ENCODE measurements at places on chromosomes 5 and 9.

GRCh38 chr9:135526089-135526729, 5.0 kb downstream of the LCN1 start:
- no peaks in the 10 kb centered on the region for H3K4me1 ChIP-seq
- H3K36me3 ChIP-seq = no peaks in the 10 kb centered on the region
- DNase-seq = no peak

DNA sequence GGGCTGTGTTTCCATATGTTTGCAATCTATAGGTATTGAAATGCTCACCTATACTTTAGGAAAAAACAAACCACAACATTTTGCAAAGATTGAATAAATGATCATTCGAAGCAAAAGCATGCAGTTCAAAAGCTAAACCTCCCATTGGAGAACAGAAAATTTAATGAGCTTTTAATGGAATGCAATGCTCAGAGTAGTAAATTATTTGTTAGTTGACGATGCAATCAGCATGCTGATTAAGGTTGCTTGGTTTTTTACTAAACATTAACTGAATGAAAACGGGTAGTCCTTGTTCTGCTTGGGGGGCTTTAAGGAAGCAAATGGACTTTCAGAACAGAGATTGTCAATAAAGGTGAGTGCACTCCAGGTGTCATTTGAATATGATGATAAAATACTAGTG, 123.3 kb upstream of the TMEM161B start:
- DNase-seq = no peak
- no peaks in the 10 kb centered on the region for H3K4me1 ChIP-seq
- H3K4me3 ChIP-seq = no peak overlapping the region

DNA sequence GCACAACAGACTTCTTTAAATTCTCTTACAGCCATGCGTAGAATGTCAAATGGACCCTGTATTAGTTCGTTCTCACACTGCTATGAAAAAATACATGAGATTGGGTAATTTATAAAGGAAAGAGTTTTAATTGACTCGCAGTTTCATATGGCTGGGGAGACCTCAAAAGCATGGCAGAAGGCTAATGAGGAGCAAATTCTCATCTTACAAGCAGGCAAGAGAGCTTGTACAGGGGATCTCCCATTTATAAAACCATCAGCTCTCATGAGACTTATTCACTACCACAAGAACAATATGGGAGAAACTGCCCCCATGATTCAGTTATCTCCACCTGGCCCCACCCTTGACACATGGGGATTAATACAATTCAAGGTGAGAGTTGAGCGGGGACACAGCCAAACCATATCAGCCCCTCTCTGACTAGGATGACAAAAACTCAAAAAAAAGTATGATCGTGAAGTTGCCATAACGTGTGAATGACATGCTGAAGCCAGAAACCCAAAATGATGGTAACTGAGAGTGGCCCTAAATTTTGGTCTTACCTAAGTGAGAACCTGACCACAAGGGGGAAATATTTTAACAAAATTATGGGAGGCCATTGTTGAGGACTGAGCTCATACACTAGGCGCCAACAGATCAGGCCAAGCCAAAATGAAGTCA, 17.5 kb upstream of the TEX10 start:
- no peak for DNase-seq
- H3K4me3 ChIP-seq = no peak overlapping the region
- H3K4me1 ChIP-seq = no peaks in the 10 kb centered on the region
- no peaks in the 10 kb centered on the region for H3K27me3 ChIP-seq
- H3K36me3 ChIP-seq = no peaks in the 10 kb centered on the region

- H3K4me3 ChIP-seq = no peak overlapping the region
- no peaks in the 10 kb centered on the region for H3K27me3 ChIP-seq
- peaks cover 14% of the 10 kb centered on the region for H3K4me1 ChIP-seq
- H3K36me3 ChIP-seq = no peaks in the 10 kb centered on the region
These were observed 2.5 kb upstream of the RNF14 start for GRCh38 chr5:141966275-141966962.

DNA sequence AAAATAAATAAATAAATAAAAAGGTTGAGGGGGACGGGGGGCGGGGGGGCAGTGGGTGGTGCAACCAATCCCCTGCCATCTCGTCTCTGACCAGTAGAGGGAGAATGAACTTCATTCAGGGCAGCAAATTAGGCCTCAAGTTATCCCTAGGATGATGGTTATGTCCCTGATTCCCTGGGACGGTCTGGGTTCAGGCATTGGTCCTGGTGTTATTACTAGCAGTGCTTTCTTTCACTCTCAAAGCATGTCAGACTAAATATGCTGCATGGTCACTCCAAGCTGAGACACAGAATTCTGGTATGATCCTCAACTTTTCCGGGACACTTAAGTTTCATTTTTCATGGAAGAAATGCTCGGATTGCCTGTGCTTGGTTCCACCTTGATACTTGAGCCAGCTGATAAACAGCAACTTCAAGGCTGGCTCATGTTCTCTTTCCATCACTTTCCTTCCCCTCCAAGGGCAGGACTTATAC, 59.4 kb downstream of the DAP start:
- H3K36me3 ChIP-seq = no peaks in the 10 kb centered on the region
- H3K4me1 ChIP-seq = peaks cover 46% of the 10 kb centered on the region
- H3K4me3 ChIP-seq = no peak overlapping the region
- H3K27me3 ChIP-seq = no peaks in the 10 kb centered on the region
- peak overlapping the region; percentile 59 for H3K27ac ChIP-seq
- peak; percentile 65 for DNase-seq

DNA sequence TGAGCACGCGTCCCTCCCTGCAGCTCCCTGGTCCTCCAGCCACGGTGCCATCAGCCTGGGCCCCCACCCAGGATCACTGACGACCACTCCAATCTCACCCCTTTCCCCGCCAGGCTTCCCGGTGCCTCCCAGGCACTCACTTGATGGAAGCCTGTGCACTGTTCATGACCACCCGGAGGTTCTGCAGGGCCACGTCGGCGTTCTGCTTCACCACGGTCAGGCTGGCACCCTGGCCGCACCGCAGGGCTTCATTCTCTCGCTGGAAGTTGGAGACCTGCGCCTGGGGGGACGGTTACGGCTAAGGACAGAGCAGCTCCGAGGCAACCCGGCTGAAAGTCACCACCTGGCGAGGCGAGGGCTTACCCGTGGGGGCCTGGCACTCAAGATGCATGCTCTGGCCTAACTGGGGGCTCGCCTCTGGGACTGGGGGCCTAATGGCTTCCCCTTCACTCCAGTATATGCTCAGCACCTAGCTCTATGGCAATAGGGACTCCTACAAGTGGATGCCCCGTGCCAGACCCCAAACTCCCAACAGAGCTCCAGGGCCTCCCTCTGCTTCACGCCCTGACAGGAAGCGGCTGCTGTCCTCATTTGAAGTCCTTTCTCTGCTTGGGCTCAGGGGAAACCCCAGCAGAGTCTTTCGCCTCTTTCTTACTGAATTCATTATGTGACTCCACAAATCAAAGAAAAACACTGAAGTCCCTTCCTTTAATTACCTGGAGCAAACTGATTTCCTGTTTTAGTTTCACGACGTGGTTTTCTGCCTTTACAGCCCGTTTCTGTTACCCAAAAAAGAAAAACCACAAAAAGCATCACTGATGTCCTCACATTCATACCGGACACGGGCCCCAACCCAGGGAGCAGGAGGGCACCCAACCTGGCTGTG, 4.2 kb upstream of the SNAPC4 start:
- no peaks in the 10 kb centered on the region for H3K27me3 ChIP-seq
- no peak overlapping the region for H3K4me3 ChIP-seq
- H3K27ac ChIP-seq = no peak overlapping the region
- no peak for DNase-seq

DNA sequence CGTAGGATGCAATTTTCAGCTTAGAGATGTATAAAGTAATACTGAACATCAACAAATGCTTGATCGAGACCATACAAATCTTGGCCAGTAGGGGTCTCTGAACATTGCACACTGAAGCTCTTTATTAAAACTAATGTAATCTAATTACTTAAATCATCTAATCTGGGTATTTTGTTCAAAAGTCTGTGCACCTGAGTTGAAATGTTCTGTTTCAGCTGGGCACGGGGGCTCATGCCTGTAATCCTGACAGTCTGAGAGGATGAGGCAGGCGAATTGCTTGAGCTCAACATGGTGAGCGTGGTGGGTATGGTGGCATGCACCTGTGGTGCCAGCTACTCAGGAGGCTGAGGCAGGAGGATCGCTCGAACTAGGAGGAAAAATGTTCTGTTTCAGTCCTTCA, 41.0 kb downstream of the ESM1 start:
- H3K27me3 ChIP-seq = no peaks in the 10 kb centered on the region
- H3K36me3 ChIP-seq = no peaks in the 10 kb centered on the region
- H3K4me1 ChIP-seq = no peaks in the 10 kb centered on the region
- H3K4me3 ChIP-seq = no peak overlapping the region
- H3K27ac ChIP-seq = no peak overlapping the region

DNA sequence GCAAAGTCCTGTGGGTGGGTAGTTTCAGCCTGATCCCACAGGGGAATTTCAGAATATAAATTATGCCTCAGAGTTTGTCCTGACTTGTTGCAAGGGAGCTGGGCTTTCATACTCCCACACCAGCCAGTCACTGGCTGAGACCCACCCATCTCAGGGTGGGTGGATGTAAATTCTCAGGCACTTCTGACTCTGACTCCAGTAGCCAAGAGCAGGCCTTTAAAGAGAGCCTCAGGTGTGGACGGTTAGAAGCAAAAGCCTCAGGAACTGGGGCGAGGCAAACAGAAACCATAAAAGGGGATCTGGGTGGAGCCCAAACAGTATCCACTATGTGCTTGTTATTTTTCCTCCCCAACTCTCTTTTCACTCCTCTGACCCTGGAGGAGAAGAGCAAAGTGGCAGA, 28.6 kb upstream of the FBXW11 start:
- H3K4me3 ChIP-seq = no peak overlapping the region
- no peaks in the 10 kb centered on the region for H3K4me1 ChIP-seq
- H3K27me3 ChIP-seq = no peaks in the 10 kb centered on the region
- DNase-seq = no peak

- peak; percentile 58 for DNase-seq
- no peaks in the 10 kb centered on the region for H3K36me3 ChIP-seq
- H3K27me3 ChIP-seq = no peaks in the 10 kb centered on the region
- H3K4me1 ChIP-seq = peaks cover 17% of the 10 kb centered on the region
- H3K4me3 ChIP-seq = no peak overlapping the region
These were observed 26.8 kb upstream of the PRUNE2 start for GRCh38 chr9:76932757-76933156.

GRCh38 chr9:114688909-114689610, 7.1 kb upstream of the TEX48 start:
- no peak overlapping the region for H3K4me3 ChIP-seq
- peaks cover 31% of the 10 kb centered on the region for H3K4me1 ChIP-seq
- DNase-seq = no peak
- H3K36me3 ChIP-seq = no peaks in the 10 kb centered on the region
- H3K27me3 ChIP-seq = no peaks in the 10 kb centered on the region
- no peak overlapping the region for H3K27ac ChIP-seq

GRCh38 chr9:116276651-116277121, 123.1 kb downstream of the PAPPA start:
- H3K27me3 ChIP-seq = no peaks in the 10 kb centered on the region
- H3K4me1 ChIP-seq = peaks cover 37% of the 10 kb centered on the region
- no peak for DNase-seq
- peaks cover 20% of the 10 kb centered on the region for H3K36me3 ChIP-seq

DNA sequence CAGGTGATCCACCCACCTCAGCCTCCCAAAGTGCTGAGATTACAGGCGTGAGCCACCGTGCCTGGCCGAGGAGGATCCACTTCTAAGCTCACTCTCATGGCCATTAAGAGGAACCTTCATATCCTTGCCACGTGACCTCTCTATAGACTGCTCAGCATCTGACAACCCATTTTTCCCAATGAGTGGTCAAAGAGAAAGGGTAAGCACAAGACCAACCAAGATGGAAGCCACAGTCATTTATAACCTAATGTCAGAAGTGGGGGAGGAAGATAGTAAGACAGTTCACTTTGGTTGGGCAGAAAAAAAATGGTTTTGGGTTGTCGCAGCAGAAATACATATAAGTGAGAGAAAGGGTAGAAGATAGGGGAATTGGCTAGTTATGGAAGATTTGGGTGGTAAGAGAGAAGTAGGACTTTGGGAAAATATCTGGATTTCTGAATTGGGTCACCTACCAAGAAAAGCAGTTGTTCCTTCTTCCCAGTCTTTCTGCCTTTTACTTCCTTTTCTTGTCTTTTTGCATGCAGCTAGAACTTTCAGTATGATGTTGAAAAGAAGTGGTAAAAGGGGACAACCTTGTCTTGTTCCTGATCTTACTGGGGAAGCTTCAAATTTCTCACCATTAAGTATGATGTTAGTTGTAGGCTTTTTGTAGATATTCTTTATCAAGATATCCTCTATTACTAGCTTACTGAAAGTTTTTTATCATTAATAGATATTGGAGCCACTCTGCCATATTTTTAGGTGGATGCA, 15.6 kb downstream of the SNX2 start:
- no peaks in the 10 kb centered on the region for H3K4me1 ChIP-seq
- H3K4me3 ChIP-seq = no peak overlapping the region
- no peak for DNase-seq
- no peaks in the 10 kb centered on the region for H3K27me3 ChIP-seq
- H3K36me3 ChIP-seq = no peaks in the 10 kb centered on the region

DNA sequence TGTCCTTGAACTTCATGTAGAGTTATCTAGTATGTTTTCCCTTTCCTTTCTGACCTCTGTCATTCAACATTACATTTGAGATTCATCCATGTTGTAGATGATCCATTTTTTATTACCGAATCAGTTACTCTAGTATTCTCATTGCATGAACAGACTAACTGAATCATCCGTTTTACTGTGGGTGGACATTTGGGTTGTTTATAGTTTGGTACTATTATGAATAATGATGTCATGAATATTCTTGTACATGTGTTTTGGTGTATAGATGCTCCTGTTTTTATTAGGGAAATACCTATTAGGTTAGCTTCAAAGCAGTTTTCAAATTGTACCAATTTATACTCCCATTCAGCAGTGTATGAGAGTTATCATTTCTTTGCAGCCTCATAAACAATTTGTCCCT, 94.3 kb upstream of the NIPAL4 start:
- H3K36me3 ChIP-seq = no peaks in the 10 kb centered on the region
- peaks cover 14% of the 10 kb centered on the region for H3K4me1 ChIP-seq
- no peak overlapping the region for H3K4me3 ChIP-seq
- no peaks in the 10 kb centered on the region for H3K27me3 ChIP-seq
- peak; percentile 61 for DNase-seq
- H3K27ac ChIP-seq = no peak overlapping the region

Data from GM23248 (cell line).